ENCODE measurements at places on chromosomes 7 and 10. TPM values are rescaled to one million over a fixed set of nuclear protein-coding genes. Genes with fewer than 3 reads are reported as not detected.
A peak's percentile ranks its signal among the peaks of the same experiment; 100 is the strongest.

GRCh38 chr10:115979576-115979975, 293.4 kb downstream of the GFRA1 start:
- no peak for DNase-seq

- peak; percentile 2 for DNase-seq
Measured at GRCh38 chr7:26549281-26549944, 257.8 kb downstream of the SNX10 start.

DNA sequence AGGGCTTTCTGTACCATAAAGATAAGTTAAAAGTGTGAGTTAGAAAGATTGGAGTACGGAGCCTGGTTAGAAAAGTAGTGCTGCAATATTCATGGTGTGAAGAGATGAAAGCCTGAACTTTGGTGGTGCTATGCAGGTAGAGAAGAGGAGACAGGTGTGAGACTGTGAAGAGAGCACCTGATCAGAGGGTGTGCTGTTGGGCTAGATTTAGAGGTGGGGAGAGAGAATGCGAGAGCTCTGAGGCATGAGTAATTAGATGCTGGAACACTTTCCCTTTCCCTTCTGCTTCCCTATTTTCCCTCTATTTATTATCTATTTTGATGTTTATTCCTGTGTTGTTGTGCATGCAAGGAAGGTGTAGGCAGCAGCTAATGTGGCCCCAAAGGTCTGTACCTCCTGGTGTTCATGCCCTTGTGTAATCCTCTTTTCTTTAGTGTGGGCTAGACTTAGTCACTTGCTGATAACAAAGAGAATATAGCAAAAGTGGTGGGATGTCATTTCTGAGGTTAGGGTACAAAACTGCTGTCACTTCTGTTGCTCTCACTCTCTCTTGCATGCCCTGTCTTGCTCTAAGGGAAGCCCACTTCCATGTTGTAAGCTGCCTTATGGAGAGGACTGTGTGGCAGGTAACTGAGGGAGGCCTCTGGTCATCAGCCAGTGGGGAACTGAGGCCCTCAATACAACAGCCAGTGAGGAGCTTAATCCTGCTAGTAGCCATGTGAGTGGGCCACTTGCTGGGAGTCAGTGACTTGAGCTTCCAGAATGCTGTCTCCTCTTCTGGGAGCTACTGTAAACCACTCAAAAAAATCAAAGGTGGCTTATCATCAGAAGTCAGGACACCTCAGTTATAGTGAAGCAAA, 2.6 kb upstream of the ATXN7L1 start:
- no peak for DNase-seq

GRCh38 chr7:73387221-73387828, 46.3 kb upstream of the FZD9 start:
- DNase-seq = no peak

GRCh38 chr7:21149809-21150208, 278.1 kb upstream of the SP4 start:
- no peak for DNase-seq

DNA sequence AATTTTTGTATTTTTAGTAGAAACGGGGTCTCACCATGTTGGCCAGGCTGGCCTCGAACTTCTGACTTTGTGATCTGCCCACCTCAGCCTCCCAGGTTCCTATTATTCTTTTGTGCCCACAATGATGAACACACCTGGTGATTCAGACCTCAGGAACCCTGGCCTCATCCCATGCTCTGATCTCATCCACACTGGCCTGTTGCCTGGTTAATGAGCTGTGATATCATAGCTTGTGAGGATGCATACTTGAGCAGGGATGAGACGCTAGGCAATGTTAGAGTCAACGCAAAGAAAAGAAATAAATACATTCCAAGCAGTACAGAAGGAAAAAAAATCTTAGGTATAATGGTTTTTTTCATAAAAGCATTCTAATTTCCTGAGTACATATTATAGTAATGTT, 82.4 kb upstream of the RNF32 start:
- DNase-seq = no peak

Gene CTAGE8
- total RNA-seq = not detected

Gene FXYD4
- total RNA-seq = not detected

Gene FAM13C
- total RNA-seq = 1.1 TPM

- DNase-seq = no peak
Measured at GRCh38 chr10:36057180-36057579, 415.1 kb upstream of the FZD8 start.

- no peak for DNase-seq
Measured at GRCh38 chr7:27211764-27212204, 11.9 kb upstream of the HOXA13 start.

Gene TIMM23
- 56.0 TPM for total RNA-seq

Gene SAMD9
- 12.5 TPM for total RNA-seq

Gene SEMA3A
- total RNA-seq = 56.7 TPM

Gene FEZF1
- not detected for total RNA-seq

DNA sequence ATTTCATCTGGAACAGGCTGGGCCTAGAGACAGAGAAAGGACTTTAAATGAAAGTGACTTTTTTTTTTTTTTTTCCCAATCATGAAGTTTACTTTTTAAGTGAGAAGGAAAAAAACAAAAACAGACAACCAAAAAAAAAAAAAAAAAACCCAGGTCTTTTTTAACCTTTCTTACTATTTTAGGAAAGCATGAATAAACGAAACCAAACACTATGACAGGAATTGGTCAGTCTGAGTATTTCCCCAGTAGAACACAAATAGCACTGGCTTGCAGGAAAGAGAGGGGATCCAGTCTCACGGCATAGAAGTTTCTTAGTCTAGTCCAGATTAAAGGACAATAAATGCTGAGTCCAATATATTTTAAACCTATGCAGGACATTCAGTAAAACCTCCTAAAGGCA, 180.5 kb upstream of the CCDC6 start:
- peak; percentile 8 for DNase-seq

Gene INTS1
- 24.4 TPM for total RNA-seq

Gene GTF2IRD1
- total RNA-seq = 4.6 TPM

Gene ECHDC3
- 34.5 TPM for total RNA-seq

DNA sequence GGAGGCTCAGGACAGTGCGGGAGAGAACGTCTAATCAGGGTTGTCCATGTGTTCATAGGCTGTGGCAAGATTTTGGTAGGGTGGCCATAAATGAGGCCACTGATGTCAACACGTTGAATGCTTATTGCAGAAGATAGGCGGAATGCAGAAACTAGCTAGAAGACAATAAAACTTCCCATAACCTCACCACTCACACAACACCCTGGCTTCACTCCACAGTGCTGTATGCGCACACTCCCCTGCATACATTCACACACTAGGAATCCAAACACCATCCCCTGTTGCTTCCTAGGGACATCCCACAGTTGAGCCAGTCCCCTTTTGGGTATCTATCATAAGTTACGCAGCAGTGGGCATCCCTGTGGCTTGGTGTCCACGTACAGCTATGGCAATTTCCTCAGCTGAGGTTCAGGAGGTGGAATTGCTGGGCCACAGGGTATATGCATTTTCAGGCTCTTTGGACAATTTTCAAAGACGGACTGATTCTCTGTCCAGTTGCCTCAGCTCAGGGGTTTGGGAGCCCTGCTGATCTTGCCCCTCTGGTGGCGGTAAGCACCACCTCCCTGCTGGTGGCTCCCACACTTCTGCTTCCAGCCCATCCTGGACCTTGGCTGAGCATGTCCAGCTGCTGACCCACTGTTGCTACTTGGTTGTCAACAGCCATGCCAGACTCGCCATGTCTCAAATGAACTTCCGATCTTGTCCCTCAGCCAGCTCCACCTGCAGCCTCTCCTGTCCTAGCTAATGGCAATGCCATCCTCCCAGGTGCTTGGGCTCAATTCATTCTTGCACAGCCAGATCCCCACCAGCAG, 36.4 kb downstream of the CDH23 start:
- no peak for DNase-seq
